Fibroblast of skin of right quadriceps (primary cell): ENCODE measurements at places on chromosomes 4 and X.

- DNase-seq = no peak
Observed at GRCh38 chrX:101368800-101369199, 17.2 kb downstream of the BTK start.

DNA sequence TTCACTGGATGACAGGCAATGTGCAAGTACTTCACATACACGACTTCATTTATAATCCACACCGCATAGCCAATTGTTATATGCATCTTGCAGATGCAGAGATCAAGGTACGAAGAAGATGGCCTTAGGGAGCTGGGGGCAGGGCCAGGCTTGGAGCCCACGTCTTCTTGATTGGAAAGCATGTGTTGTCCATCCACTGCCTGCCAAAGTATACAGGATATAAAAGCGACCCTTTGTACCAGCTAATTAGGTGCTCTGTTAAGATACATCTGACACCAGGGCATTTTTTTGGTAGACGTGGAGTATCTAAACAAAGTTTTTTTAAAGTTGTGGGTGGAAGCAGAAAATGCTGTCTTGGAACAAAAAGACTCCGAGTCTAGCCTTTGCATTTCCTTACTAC, 1.4 kb downstream of the C4orf36 start:
- DNase-seq = no peak

- DNase-seq = no peak
Observed at GRCh38 chr4:34932591-34932990, 1311.7 kb downstream of the ARAP2 start.

DNA sequence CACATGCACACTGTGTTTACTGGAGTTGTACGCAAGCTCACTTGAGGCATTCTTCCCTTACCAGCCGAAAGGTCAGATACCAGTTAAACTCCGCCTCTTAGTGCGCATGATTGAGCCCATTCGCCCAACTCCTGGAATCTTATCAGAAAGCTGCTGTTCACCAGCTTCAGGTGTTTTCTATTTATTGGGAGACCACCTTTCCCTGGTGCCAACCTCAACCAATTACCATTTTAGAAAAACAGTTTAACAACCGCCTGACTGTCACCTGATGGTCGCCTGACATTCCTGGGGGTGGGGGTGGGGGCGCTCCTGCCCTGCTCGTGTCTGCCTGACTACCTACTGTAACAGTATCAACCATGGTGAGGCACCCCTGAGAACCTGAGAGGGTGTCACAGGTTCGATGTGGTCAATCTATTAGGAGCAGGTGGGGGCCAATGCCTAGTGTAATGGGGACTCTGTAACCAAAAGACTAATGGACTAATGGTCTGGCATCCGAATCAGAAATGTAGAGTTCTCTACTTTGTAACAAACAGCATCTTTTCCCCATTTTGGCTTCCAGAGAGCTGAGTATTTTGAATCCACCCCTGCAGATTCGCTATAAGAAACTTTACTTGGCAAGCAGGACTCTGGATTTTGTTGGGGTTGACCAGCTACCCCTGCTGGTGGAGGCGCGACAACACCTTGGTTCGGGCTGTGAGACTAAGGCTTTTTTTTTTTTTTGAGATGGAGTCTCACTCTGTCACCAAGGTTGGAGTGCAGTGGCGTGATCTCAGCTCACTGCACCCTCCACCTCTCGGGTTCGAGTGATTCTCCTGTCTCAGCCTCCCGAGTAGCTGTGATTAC, 58.2 kb upstream of the ZNF157 start:
- DNase-seq = peak; percentile 57

DNA sequence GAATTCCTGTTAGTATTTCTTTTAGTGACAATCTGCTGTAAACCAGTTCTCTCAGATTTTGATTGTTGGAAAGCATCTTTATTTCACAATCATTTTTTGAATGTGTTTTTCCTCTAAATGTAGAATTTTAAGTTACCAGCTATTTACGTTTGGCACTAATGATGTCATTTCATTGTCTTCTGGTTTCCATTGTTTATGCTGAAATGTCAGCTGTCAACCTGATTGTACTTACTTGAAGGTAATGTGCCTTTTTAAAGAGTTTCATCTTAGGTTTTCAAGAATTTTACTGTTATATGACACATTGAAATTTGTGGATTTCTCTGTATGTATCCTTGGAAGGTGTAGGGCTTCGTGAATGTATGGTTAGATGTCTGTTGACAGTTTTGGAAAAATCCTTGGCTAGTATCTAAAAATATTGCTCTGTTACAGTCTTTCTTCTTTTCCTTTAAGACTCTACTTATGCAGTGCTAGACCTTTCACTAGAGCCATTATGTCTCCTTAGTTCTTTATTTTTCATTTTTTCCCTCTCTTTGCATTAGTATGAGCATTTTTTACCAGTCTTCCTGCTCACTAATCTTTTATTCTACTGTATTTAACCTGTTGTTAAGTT, 30.4 kb downstream of the SMAD1 start:
- DNase-seq = peak; percentile 28
